NCI-H2107 (cell line): ENCODE measurements at places on chromosomes 16 and 17.

DNA sequence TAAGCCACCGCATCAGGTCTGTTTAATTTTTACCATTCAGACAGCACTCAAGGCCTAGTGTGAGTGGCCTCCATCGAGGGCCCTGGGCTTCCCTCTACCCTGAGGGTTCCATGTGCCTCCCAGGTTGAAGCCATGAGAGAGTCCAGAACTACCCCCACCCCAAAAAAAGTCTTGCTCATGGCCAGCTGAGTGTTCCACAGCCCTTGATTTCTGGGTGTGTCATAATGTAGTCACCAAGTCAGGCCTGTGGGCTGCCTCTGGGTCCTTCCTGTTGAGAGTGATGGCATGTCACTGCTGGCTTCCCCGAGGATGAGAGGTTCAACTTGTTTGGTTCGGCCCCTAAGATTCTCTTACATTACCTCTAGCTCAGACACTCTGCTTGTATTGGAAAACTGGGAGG is 100.6 kb downstream of the PITPNC1 start:
- no peak for DNase-seq

DNA sequence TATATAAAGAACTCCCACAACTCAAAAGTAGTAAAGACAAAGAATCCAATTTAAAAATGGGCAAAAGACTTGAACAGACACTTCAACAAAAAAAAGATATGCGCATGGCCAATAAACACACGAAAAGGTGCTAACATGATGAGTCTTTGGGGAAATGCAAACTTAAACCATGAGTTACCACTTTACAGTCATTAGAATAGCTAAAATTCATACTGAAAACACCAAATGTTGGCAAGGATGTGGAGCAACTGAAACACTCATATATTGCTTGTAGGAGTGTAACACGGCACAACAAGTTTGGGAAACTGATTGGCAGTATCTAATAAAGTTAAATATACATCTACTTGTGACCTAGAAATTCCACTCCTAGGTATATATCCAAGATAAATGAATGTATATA is 3.0 kb upstream of the PIK3R5 start:
- no peak for DNase-seq

GRCh38 chr17:6415616-6416015 is 19.3 kb downstream of the AIPL1 start:
- DNase-seq = no peak

DNA sequence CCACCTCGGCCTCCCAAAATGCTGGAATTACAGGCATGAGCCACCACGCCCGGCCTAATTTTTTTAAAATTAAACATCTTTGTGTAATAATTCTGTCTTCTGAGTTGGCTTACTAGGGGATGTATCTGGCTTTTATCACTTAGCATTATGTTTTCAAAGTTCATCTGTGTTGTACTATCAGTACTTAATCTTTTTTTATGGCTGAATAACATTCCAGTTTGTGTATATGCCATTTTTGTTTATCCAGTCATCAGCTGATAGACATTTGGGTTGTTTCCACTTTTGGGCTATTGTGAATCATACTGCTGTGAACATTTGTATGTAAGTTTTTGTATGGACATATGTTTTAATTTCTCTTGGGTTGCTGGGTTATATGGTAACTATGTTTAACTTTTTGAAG is 69.0 kb downstream of the CHD9 start:
- no peak for DNase-seq

- no peak for DNase-seq
These were observed 22.1 kb downstream of the PMFBP1 start for GRCh38 chr16:72149676-72150464.

DNA sequence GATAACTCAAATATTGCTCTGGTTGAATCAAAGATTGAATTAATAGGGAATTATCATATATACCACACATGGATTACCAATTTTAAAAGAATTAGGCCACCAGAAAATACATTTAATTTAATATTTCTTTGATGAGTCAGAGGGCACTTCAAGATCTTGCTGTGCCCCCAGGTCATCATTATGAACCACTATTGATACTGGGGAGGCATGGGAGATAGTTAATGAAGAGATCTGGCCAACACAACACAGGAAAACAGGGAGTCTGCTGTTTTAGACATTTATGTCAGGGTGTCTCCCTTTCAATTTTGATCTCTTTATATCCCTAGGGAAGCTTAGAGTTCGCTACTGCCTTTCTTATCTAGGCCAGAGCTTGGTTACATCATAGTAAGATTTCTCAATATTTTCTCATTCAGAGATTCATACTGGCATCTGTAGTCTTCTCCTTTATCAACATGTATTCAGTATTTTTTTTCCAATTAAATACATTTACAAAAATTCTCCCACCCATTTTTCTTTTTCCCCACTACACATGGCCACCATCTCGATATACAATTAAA is 158.3 kb upstream of the ZFHX3 start:
- DNase-seq = no peak

DNA sequence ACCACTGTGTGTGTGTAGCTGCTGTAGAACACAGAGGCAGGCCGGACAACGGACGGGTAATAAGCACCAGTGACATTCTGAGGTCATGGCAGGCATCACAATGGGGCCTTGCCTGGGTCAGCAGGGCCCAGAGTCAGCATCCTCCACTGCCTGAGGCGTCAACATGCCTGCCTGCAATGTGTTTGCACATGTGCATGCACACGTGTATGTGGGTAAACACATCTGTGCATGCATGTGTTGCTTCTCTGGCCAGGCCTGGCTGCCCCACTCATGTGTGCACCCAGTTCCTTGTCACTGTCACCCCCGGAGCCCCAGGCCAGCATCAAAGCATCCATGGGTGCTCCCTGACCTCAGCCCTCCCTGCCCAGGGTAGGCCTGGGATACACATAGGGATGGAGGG is 43.3 kb downstream of the LGALS9 start:
- DNase-seq = no peak

DNA sequence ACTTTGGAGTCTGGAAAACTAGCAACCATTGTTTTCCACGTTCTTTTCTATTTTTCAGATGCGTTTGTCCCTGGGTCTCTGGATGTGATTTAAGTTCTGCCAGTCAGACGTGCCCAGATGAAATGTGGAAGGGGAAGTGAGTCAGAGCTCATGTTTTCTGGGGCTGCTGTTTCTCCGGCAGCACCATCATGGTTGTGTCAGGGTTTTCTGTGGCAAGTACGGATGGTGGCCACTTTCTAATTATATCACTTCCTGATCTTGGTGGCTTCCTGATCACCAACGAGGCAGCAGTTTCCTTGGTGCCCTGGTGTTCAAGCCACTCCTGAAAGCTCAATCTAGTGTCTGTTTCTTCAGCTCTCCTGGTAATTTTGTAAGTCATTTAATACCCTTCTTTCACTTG is 31.4 kb upstream of the PMFBP1 start:
- DNase-seq = no peak

- no peak for DNase-seq
These were observed 2.9 kb downstream of the ATP6V0D1 start for GRCh38 chr16:67477960-67478554.

DNA sequence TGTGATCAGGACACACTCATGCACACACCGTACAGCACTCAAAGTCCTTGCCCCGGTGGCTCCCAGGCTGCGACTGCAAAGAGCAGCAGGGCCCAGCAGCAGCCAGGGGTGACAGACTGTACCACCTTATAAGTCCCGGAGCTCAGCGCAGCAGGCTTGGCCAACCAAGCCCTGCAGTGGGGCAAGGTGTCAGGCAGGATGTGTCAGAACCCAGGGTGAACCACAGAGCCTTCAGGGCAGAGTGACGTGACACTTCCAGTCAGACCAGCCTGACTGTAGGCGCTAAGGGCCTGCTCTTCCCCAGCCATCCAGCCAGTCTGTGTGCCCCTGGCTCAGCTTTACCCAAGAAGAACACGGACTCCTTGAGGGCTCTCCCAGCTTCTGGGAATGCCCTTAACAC is 204.1 kb downstream of the COPRS start:
- no peak for DNase-seq
